ENCODE measurements at places on chromosomes 11 and 22.

GRCh38 chr22:41429232-41429950, 17.2 kb downstream of the TOB2 start:
- no peak for DNase-seq

DNA sequence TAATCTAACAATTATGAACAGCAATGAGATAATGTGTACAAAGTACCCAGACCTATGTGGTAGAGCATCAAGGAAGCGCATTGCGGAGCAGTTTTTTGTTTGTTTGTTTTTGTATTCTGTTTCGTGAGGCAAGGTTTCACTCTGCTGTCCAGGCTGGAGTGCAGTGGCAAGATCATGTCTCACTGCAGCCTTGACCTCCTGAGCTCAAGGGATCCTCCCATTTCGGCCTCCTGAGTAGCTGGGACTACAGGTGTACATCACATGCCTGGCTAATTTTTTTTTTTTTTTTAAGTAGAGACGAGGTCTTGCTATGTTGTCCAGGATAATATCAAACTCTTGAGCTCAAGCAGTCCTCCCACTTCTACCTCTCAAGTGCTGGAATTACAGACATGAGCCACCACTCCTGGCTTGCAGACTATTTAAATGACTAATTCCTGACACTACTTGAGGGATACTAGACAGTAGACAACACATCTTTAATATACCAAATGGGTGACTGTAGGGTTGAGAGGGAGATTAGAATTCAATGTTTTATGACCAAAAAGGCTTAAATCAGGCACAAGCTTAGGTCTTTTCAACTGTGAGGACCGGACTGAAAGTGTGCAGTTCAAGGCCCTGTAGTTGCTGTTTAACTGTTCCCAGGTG, 12.7 kb downstream of the OR51B4 start:
- DNase-seq, result no peak

- no peak for DNase-seq
Observed at GRCh38 chr11:69948256-69949141, 129.3 kb upstream of the FGF3 start.

DNA sequence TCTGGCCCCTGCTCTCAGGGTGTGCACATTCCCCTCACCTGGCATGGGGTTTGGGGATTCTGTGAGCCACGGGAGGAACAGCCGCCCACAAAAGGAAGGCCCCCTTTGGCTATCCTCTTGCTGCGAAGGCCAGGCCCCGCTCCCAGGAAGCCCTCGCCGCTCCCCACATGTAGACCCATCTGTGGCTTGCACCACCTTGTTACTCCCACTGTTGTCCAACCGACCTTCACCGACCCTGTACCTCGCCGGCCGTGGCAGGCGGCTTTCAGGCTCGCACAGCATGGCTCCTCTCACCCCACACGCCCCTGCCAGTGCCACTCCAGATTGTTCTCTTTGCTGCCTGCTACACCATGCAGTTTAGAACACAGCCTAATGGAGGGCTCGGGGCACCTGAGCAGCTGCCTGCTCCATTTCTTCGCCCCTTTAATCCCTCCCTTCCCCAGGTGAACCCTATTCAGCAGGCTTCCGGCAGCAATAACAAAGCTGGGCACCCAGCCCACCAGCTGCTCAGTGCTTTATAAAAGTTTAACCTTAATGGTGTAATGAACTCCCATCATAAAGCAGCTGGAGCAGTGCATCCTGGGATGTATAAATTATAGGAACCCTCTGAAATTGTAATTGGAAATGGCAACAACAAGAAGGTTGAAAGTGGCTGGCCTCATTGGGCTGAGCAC, 10.7 kb downstream of the DAGLA start:
- DNase-seq, result no peak

DNA sequence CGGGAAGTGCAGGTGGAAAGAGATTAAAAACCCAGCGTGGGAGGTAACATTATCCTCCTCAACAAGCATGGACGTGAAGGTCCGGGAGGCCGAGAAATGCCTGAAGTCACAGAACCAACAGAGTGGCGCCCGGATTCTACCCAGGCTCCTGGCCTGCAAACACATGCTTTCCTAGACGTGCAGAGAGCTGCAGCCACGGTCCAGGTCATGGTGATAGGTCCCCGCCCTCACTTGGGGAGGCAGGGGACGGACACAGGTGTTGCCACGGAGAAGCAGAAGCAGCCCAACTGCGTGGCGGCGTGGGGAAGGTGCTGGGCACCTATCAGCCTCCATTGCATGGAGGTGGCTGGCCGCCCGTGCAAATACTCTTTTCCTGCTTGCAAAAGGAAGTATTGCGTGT, 148.8 kb downstream of the MPPED1 start:
- DNase-seq, result no peak

GRCh38 chr11:14554959-14555358, 34.8 kb upstream of the PSMA1 start:
- DNase-seq, result no peak

GRCh38 chr22:29639096-29639495, 35.7 kb downstream of the NF2 start:
- no peak for DNase-seq

- no peak for DNase-seq
Observed at GRCh38 chr11:23846902-23847422, 649.9 kb upstream of the LUZP2 start.

DNA sequence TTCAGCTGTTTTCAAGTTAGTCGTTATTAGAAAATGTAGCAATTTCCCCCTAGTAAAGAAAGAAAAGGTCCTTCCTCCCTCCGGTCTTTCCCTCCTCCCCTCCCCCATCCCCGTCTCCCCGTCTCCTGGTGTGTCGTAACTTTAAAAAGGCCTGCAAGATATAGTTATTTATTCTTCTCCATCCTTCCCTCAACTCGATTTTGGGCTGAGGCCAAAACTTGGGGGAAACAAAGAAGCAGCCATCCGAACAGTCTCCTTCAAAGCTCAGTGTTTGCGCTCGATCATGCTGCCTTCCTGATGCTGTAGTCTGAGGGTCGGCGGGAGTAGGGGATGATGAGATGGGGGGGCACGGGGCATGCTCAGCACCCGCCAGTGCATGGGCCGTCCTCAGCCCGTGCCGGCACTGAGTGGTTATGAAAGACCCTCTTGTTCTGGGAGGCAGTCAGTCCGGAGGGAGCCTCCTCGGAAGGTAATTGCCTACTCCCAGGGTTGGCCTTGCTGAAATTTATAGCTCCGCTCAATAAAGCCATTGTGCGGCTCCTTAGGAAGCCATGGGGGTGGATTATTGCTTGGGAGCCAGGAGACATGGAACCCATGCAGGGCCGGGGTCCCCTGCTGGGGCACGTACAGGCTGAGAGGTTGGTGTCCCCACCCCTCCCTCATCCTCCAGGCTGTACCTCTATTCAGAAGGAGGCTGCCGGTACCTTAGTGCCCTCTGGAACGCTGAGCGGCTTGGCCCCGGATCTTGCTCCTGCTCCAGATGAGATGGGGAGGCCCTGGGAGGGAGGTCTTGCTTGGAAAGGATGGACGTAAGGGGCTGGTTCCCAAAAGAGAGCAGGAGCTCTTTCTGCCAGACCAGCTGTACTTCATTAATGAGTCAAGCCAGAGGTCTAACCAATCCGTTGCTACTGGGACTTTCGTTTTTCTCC, 212.7 kb upstream of the CADM1 start:
- no peak for DNase-seq

GRCh38 chr11:16111690-16112089, 244.7 kb downstream of the SOX6 start:
- DNase-seq, result no peak

- no peak for DNase-seq
Observed at GRCh38 chr11:123241294-123241693, 46.2 kb upstream of the CLMP start.

GRCh38 chr11:10592331-10592730, 23.9 kb upstream of the LYVE1 start:
- DNase-seq, result no peak

DNA sequence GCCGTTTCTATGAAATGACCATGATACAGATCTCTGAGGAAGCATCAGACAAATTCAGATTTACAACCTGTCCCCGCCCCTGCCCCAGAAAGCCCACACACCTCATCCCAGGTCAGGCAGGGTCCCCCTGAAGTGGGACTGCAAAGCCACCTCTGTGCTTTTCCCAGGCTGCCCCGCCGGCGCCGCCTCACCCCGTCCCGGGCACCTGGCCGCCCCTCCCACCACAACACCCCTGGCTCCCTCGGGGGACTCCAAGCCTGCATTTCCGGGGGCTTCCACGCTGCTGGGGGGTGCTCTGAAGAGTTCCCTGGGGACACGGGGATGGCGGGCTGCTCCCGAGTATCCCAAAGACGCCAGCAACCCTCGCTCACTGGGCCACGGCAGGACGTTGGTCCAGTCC, 23.2 kb downstream of the DRD4 start:
- no peak for DNase-seq

DNA sequence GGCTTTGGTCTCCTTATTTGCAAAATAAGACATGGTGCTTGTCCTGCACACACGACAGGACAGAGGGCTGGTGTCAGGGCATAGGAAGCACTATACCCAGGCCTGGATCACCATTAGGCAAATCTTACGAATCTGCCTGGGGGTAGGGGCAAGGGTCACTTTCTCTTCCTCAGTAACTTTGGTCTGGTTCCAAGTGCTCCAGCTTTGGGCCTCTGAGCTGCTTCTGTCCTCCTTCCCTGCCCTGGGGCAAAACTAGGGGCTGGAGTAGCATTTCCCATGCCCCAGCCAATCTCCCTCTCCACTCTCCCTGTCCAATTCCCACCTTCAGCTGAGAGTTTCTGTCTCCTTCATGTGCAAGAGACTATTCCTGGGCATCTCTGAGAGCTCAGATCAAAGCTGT, 123.7 kb upstream of the NECTIN1 start:
- DNase-seq, result no peak

- no peak for DNase-seq
Observed at GRCh38 chr11:119374632-119375336, 6.7 kb downstream of the USP2 start.

- no peak for DNase-seq
Observed at GRCh38 chr22:28106617-28107016, 187.6 kb upstream of the PITPNB start.

GRCh38 chr11:71355281-71355680, 92.9 kb downstream of the DHCR7 start:
- DNase-seq, result no peak

GRCh38 chr11:6505577-6506240, 8.6 kb downstream of the DNHD1 start:
- no peak for DNase-seq

GRCh38 chr11:73983741-73984538, 1.3 kb upstream of the UCP2 start:
- no peak for DNase-seq
